Peyer's patch (tissue), 4 donors: ENCODE measurements at places on chromosomes 5 and 9.

GRCh38 chr9:112075009-112075378 is 100.1 kb downstream of the SUSD1 start:
- no peak for DNase-seq

DNA sequence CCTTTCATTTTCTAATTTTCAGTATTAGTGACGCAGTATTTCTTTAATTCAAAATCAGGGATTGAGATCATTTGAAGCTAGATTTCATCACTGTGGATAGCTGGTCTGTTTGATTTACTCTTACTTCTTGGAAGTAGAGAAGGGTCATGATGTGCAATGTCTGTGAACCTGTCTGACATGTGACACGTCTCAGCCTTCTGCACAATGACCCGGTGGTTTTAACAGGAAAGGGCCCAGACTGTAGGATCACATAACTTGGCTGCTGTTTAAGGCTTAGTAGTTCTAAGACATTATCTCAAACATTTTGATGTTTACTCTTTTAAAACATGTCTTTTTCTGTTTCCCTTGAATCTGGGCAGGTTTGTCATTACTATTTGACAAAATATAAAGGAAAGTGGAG is 823.3 kb upstream of the NUDT12 start:
- no peak for DNase-seq

DNA sequence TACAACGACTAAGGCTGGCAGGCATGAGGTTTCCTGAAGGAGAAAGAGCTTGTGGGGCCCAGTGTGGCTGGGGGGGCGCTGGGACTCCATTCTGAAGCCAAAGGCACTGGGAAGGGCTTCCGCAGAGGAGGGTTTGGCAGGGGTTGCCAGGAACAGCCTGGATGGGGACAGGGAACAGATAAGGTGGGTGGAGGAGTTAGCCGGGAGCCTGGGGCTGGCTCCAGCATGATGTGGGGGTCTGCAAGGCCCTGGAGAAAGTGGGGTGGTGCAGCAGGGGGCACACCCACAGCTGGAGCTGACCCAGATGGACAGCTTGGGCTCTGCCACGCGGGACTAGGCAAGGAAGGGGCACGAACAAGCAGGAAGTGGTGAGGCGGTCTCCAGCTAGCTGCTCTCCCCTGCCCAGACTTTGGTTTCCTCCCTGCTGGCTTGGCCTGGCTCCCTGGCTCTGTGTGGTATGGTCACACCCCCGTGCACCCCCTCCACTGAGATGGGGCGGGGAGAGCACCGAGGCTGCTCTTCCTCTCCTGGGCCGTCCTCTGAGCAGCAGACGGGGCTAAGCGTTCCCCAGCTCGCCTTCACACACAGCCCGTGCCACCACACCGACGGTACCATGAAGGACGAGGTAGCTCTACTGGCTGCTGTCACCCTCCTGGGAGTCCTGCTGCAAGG is at the start of gene LTC4S:
LTC4S (plus strand) TSS at position 519 of the 672 bp plus-strand sequence; CDS start at position 614, 95 bp downstream.
- peak; percentile 57 for DNase-seq

DNA sequence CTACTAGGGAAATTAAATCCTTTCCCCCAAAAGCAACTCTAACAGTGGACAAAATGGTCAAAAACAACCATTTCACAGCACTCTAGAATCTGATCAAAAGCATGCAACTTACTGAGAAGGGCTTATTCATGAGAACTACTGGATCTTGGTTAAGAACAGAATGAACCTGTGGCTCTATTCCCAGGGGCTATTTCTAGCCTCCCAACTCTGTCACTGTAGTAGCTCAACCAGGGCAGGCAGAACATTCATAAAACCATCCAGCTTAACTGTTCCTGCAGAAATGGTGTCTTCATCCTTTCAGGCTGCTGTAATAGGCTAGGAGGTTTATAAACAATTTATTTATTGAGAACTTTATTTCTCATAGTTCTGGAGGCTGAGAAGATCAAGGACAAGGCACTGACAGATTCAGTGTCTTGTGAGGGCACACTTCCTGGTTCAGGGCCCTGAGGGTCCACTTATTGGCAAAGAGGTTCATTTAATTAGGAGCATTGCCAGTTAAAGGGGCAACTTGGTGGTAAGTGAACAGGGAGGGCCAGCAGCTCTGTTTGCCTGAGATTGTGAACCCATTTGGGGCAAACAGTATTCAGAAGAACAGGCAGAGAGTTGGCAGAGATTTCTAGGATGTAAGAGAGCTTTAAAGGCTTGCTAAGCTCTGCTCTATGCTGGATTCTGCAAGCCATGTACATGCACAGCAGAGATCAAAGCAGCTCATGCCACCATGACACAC is 238.5 kb upstream of the FBXL7 start:
- no peak for DNase-seq

GRCh38 chr9:135373820-135374219 is 105.8 kb upstream of the PPP1R26 start:
- no peak for DNase-seq

- peak; percentile 53 for DNase-seq
These were observed 36.1 kb downstream of the MRPL36 start for GRCh38 chr5:1763548-1763911.

GRCh38 chr5:180202939-180203573 is 6.0 kb downstream of the RASGEF1C start:
- no peak for DNase-seq

DNA sequence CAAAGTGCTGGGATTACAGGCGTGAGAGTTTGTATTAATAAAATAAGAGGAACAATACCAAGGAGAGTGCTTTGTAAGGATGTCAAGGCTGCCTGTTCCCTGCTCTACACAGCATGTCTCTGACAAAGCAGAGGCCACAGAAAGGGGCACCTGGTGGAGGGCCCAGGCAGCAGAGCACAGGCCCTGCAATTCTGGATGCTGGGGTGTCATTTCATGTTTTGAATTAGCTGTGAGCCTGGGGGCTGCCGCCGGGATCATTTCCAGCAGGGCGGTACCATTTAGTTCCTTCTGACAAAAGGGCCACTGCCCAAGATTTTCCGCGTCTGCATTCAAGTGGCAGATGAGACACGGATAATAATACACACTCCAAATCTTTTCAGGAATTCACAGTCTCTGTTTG is 396.9 kb downstream of the GADD45G start:
- DNase-seq: no peak

DNA sequence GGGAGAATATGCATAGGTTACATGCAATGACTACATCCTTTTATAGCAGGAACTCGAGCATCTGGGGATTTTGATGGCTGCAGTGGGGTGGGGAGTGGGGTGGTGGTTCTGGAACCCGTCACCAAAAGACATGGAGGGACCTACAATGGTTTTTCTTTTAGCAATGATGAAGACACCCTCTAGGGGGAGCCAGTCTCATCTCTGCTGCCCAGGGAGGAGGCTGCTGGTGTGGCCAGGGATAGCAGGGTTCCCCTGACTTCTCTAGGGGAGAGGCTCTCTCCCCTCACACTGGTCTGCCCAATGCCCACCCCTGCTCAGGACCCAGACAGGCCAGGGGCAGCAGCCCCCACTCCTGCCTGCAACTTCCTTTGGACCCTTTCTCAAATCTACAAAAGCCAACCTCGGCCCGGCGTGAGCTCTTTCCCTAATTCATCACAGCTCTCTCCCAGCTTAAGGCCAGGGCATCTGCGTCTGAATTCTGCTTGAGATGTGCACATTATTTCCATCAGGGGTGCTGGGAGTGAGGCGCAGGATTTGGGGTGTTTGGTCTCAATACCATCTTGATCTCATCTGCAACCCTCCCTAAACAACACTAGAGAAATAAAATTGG is 73.6 kb upstream of the RETREG1 start:
- DNase-seq: no peak

- DNase-seq: peak; percentile 77
These were observed 583 bp downstream of the DIAPH1 start for GRCh38 chr5:141618030-141618803.

DNA sequence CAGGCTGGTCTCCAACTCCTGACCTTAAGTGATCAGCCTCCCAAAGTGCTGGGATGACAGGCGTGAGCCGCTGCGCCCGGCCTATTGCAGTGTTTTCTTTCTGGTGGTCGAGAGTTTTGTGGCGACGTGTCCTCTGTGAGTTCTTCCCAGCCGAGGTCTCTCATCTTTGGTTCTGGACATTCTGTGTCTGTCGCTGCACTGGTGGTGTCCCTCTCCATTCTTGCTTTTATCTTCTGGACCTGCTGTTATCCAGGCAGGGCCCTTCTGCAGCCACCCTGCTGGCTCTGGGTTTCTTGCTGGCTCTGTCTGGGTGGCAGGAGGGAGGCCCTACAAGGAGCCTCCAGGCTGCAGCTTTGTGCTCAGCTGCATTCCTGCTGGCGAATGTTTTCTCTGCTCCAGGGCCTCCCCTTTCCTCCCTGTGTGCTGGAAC is 49.1 kb upstream of the EXOC3 start:
- DNase-seq: no peak

- DNase-seq: no peak
These were observed 6.8 kb upstream of the TOR2A start for GRCh38 chr9:127741831-127742434.
